ENCODE measurements at places on chromosomes 4 and X. TPM values are rescaled to one million over a fixed set of nuclear protein-coding genes. Genes with fewer than 3 reads are reported as not detected.

DNA sequence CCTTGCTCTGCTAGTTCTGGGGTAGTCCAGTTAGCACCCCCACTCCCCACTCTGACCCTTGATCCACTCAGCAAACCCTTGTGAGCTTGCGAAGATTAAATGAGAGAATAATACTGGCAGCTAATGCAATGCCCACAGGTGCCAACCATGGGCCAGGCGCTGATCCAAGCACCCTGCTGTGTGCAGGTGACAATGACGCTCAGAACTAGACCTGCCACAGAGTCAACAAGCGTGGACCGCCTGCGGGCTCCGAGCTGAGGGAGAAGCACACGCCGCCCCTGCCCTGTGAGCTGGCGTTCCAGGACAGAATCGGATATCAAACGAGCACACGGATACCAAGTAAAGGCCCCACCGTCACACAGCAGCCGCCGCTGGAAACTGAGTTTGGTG lies 129.2 kb downstream of the FAM53A start:
- DNase-seq, result no peak

The RGN gene
- 17.7 TPM for total RNA-seq

GRCh38 chr4:13089659-13089998 lies 394.5 kb downstream of the RAB28 start:
- no peak for DNase-seq

GRCh38 chr4:147786031-147786430 lies 54.1 kb downstream of the ARHGAP10 start:
- DNase-seq, result no peak

DNA sequence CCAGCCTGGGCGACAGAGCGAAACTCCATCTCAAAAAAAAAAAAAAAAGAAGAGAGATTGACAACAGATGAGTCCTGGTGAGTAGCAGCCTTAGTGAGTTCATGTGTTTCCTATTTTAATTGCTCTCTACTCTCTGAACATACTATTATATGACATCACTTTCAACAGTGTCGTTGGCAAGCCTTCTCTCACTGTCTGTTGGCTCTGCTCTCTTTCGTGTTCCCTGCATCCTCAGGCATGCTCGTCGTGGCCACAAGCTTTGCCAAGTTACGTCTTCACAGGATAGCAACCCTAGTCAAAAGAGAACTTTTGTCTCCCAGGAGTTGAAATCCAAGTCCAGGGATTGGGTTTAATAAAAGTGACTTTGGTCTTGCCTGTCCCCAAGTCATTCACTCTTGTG lies 117.1 kb upstream of the EGFL6 start:
- no peak for DNase-seq

DNA sequence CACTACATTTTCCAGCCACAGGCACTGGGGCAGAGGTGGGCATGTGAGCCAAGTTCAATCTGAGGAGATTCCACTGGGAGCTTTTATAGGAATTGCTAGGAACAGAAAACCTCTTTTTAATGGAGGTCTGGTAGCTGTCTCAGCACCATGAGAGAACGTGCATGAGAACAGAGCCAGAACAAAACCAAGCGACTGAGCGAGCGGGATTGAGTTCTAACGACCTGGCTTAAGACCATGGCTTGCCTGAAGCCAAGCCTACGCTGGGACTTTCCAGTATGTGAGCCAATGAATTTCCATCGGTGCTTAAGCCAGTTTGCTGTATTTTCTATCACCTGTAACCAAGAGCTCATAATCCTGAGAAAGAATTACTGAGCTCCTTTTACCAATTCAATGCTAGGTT lies 183.7 kb downstream of the NR3C2 start:
- DNase-seq, result no peak

DNA sequence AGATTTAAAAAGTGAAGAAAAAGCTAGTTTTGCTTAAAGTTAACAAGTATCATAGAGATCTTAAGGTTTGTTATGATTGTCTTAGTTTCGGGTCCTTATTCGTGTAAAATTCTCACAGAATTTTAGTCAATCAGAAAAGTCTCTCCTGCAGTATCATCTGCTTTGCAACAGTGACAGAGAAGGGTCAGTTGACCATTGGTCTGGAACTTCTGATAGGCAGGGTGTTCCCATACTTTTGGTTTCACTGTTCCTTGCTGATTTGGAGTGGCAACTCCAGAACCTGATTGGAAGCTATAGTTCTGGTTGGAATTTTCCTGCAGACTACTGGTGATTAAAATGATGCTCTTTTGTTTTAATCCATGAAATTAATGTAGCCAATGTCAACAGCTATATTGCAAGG lies 1.8 kb downstream of the IL15 start:
- DNase-seq, result no peak

DNA sequence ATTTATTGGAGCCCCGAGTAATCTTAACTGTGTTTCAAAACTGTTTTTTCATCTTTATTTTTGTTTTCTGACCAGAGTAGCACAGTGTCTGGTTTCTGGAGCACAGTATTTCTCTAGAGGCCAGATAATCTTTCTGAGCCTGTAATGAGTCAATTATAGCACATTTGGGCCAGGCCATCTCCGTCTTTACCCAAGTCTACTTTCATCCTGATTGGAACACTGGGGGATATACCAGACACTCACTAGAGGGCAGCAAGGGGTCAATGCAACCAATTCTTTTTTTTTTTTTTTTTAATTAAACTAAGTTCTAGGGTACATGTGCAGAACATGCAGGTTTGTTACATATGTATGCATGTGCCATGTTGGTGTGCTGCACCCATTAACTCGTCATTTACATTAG lies 282.0 kb downstream of the ARHGAP24 start:
- no peak for DNase-seq

DNA sequence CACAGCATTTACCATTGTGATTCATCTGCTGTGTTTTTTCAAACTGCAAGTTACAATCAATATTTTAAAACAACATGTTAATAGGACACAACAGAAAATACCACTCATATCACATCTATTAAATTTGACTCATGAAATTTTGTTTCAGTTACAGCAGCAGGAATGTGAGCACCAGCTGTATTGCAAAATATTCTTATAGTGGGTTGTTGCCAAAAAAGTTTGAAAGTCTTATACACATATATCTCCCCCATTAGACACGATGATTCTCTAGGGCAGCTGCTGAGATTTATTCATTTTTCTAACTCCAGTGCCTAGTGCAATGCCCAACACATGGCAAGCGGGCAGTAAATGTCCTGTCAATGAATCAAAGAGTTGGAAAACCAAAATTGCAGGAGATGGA lies 26.6 kb upstream of the NKX3-2 start:
- no peak for DNase-seq

The CPEB2 gene
- total RNA-seq, result 26.2 TPM

The EBP gene
- total RNA-seq, result 47.2 TPM
